T-helper 17 cell (primary cell): ENCODE measurements at places on chromosomes 11 and 22.

GRCh38 chr11:75351541-75351790 is at the start of gene ARRB1:
Gene ARRB1 (minus strand): TSS chr11:75351661. CDS start chr11:75351607, 54 bp downstream.
- DNase-seq: no peak

DNA sequence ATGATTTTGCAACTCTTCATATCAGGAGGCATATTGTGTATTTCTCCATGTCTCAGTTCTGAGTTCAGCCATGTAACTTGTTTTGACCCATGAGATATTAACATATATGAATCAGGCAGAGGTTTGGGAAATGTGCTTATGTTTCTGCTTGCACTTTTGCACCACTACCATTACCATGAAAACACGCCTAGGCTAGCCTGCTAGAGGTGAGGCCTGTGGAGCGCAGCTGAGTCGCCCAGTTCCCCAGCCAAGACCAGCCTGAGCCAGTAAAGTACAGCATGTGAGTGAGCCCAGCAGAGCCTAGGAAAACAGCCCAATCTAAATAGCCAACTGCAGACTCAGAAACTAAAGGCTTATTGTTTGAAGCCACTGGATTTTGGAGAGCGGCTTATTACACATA is 18.4 kb upstream of the MYOD1 start:
- no peak for DNase-seq

DNA sequence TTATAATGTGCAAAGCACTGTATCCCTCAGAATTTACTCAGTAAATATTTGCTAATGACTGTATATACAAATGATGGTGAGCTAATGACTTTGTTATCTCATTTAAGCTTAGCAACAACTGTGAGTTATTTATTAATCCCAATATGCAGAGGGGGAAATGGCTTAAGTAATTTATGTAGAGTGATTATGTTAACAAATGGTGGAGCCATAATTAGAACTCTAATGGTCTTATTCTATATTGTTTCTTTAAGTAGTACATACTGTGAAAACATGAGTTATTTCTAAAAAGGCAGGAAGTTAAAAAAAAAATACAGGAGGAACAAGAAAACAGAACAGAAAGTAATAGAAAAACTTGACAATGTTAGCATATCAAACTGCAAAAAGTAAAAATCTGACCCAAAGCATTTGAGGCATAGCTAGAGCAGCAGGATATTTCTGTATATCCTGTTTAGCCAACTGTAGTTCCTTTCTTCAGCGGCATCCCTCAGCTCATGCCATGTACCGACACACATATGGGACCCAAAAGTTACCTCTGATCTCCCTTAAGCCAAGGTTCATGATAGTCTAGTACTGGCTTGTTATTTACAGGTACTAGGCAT is 94.2 kb downstream of the FCHSD2 start:
- DNase-seq: no peak

DNA sequence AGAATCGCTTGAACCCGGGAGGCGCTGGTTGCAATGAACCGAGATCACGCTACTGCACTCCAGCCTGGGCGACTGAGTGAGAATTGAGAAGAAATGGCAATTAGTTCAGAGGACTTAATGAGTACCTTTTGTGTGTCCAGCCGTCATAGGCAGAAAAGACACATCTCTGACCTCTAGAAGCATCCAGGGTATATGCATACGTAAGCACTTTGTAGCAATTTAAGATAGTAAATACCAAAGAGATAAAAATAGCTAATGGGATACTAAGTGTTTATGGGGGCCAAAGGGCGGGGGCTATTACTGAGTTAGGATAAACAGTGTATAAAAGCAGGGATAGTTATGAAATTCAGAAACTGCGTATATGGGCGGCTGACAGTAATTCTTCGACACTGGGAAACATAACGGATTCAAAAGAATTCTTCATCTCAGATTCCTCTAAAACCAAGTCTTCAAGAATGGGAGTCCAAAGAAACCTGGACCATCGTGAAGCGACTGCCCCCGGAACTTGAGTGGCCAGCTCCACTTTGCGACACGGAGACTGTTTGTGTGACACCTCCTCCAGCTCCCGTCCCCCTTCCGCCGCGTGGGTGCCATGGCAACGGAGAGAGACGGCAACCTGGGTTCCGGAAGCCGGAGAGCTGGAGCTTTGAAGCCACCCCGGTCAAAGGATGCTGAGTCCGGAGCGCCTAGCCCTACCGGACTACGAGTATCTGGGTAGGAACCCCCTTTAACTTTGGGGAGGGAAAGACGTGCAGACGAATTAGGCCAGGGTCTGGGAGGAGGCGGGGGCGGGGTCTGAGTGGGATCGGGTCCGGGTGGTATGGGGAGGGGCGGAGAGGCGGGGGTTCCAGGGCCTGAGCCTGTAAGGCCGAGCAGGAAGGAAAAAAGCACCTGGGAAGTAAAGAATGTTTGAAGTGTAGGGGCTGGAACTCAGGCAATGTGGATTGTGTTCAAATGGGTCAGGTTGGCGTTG is at the start of gene CSTPP1:
Gene CSTPP1, plus strand, starts transcription at position 624 of the 973 bp plus-strand sequence. Its CDS starts 45 bp downstream, at position 669.
- peak; percentile 91 for DNase-seq

DNA sequence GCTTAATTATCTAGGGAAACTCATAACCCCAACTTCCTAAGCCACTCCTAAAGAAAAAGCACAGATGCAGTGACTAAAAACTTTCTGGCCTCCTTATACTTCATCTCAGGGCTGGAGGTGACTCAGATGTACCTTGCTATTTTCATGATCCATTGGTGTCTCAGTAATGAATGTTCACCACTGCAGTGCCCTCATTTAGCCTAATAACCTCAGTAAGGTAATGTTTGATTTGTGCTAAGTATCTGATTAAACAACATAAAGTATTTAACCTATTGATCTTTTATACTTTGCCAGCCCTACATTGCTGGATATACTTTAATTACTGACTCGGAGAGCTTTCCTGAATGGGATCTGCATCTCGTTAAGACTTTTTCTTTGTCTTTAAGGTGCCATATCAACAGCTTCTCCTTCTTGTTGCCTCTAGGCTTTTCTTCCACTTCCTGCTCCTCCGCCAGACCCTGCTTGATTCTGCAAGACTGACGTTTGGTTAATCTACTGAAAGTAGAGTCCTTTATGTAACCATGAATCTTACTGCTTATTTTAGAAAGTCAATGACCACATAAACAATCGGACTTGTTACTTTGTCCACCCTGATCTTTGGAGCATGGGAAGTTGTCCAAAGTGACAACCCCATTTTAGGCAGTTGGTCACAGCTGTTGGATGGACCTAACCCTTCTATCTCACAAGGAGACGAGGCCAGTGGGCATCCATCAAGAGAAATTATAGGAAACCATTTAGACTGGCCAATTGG is 303.0 kb downstream of the ST3GAL4 start:
- no peak for DNase-seq

GRCh38 chr22:20905415-20906386 is 11.5 kb upstream of the CRKL start:
- DNase-seq: no peak

DNA sequence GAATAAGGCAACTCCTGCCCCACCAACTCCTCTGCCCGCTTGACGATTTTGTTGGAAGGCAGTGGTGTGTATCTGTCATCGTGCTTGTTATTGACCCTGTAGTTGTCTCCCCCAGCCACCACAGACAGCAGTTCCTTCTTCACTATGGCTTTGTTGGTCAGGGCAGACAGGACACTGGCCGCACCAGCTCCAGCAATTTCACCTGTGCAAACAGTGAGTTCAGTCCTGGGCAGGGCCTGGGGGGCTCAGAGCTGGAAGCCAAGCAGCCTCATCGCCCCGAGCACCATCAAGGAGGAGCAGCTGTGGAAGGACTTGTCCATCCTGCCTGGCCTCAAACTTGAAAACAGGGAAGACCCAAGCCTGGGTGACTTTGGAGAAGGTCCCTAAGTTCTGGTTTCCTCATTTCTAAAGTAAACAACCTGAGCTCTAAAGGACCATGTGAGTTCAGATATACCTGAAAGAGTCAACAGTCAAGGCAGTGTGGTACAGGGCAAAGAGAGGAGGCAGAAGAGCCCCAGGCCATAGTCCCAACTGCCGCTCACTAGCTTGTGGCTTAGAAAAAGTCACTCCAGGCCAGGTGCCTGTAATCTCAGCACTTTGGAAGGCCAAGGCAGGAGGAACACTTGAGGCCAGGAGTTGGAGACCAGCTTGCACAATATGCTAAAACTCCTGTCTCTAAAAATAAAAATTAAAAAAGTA is 4.6 kb downstream of the PLAAT2 start:
- DNase-seq: no peak

- no peak for DNase-seq
Observed at GRCh38 chr11:5703741-5704536, 14.3 kb downstream of the TRIM22 start.

- no peak for DNase-seq
Observed at GRCh38 chr11:69823641-69824265, 4.5 kb upstream of the FGF3 start.

DNA sequence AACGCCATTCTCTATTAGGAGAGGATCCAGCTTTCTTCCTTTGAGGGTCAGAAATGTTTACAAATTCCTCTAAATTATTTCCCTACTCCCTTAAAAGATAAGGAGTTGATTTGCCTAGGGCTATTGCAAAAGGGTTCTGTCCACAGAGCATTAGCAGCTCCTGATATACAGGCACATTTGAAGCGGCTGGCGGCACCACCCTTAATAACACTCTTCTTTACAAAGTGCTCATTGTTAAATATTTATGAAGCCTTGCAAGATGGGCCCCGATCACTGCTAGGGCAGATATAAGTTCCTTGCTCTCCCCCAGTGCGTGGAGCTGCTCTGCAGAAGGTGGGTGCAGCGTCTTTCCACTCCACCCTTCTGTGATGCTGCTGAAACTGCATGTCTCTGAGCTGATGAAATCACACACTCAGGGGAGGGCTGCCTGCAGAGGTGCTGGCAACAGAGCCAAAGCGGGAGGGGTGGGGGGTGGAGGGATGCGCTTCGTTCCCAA is 116.7 kb upstream of the NTM start:
- DNase-seq: no peak

DNA sequence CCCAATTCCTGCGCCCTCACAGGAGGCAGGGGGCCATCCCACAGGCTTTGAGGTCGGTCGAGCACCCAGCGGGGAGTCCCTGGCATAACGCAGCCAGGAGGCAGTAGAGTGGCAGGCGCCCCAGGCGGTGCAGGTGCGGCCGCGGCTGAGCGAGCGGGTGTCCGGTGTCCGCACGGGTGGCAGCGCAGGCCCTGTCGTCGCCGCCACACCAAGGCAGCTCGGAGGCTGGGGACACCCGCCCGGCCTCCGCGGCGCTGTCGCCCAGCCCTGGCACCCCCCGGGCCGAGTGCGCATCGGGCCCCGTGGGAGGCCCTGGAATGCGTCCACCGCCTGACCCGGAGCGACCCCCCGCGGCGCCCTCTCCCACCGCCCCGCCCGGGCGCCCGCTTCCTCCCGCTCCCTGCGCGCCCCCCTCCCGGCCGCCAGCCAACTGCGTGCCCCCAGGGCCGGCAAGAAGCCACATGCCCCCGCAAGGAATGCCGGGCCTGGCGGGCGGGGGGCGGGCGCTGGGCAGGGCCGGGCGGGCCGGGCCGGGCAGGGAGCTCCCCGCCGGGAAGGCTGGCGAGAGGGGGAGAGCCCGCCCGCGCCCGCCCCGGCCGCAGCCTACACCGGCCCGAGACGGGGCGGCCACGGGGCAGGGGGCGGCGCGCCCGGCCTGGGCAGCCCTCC is 33.9 kb downstream of the PRDM11 start:
- no peak for DNase-seq

DNA sequence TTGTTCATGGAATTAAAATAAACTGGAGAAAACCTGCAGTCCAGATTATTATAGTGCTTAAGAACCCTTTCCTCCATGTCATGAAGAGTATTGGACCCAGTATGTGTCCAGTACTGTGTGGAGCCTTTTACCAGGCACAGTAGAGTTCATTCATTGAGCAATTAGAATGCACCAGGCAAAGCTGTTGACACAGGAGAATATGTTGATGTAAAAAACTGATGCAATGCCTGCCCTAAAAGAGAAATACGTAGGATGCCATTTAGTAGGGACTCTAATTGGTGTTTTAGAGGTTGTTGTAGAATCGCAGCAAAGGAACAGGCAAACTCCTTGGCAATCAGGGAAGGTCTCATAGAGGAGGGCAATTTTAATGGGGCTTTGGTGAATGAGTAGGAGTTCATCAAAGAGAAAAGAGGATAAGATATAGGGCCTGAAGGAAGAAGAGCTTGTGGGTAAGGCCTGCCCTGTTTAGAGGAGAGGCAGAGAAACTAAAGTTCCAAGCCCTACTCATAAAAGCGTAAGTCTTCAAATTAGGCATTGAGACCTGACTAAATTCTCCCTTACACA is 126.4 kb downstream of the SEZ6L start:
- no peak for DNase-seq

DNA sequence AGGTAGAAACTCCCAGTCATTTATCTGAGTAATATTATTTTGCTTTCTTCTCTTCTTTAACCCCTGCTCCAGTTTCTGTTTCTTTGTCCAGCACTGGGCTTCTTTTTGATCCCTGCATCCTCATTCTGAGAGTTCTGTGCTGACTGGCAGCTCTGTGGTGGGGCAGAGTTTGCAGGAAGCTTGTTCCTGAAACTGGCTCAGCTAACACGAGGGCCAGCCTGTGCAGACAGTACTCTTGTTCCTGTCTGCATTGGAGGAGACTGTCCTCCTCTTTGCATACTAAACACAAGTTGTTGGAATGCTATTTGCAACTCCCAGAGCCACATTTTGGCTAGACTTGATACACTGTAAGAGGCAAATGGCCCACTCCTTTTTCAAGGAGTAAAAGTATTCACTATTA is 93.1 kb upstream of the HORMAD2 start:
- no peak for DNase-seq

- no peak for DNase-seq
Observed at GRCh38 chr11:106785913-106786650, 232.2 kb downstream of the GUCY1A2 start.

- DNase-seq: no peak
Observed at GRCh38 chr22:44097263-44098020, 73.3 kb downstream of the PARVB start.

DNA sequence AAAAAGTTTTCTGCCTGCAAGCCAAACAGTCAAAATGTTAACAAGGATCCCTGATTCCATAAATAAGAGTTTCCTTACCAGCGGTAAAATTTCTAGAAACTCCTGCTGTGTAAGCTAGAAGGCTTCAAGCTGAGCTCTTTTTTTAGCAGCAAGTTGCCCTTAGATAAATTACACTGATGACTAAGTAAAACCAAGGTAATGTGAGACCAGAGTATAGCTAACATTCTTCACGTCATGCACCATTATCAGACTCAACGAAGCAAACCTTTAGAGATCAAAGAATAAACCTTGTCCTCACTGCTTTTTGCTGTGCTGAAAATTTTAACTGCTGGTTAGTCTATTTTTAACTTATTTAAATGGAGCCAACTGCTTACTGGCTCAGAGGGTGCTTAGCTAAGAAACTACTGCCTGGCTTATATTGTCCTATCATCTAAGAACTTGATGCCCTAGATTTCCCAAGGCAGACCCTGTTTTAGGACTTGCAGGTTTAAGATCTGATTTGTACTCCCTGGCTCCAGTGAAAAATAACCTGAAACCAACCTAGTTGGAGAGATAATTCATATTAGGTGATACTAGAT is 900.7 kb downstream of the JRKL start:
- DNase-seq: no peak

GRCh38 chr11:10460611-10461275 is 5.7 kb downstream of the AMPD3 start:
- DNase-seq: no peak

DNA sequence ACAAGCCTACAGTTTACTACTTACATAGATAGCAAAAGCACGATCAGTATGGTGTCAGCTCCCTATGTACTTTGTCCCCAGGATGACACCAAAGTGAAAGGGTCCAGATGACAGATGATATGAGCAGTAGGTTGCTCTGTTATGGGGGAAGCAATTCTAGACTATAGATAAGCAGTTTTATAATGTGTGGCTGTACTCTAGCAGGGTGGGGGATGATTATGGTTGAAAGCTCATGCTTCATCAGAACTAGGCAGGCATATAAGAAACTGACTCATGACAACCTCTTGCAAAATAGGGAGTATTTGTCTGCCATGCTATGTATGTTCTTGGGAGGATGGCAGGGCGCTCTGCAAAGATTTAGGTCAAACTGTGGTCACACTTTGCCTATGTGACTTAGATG is 158.2 kb upstream of the ZBED5 start:
- no peak for DNase-seq
